ENCODE measurements at places on chromosomes 4 and X. TPM values are rescaled to one million over a fixed set of nuclear protein-coding genes. Genes with fewer than 3 reads are reported as not detected.

Gene VCX3A
- not detected for total RNA-seq

Gene PCSK1N
- 40.2 TPM for total RNA-seq

Gene CYLC1
- not detected for total RNA-seq

Gene FDCSP
- total RNA-seq: not detected

Gene RAP2C
- total RNA-seq: 34.6 TPM

Gene GAGE2A
- total RNA-seq: not detected

Gene ODAM
- not detected for total RNA-seq

Gene CT45A2
- not detected for total RNA-seq

Gene CYP2U1
- 1.4 TPM for total RNA-seq

Gene ZNF711
- total RNA-seq: 1.1 TPM

Gene SLC4A4
- 2.8 TPM for total RNA-seq

Gene GPR119
- total RNA-seq: not detected

Gene TCEAL6
- total RNA-seq: not detected

Gene DCAF4L1
- 0.12 TPM for total RNA-seq

Gene TMEM175
- 8.6 TPM for total RNA-seq

Gene RASGEF1B
- 0.25 TPM for total RNA-seq

Gene NAA11
- total RNA-seq: not detected

Gene TREX2
- total RNA-seq: 1.7 TPM

Gene TRO
- 0.46 TPM for total RNA-seq

Gene MAGEA8
- not detected for total RNA-seq

Gene STPG2
- not detected for total RNA-seq

Gene HS3ST1
- total RNA-seq: 0.34 TPM

Gene RHOXF2B
- total RNA-seq: not detected

Gene KLF8
- not detected for total RNA-seq

Gene ADH7
- total RNA-seq: not detected

Gene ARAP2
- total RNA-seq: 0.57 TPM

Gene CRMP1
- 2.5 TPM for total RNA-seq

Gene WNK3
- 0.01 TPM for total RNA-seq

Gene MAGEA2B
- not detected for total RNA-seq

Gene CT45A3
- 0.15 TPM for total RNA-seq

Gene SMIM31
- 0.07 TPM for total RNA-seq

Gene ITM2A
- not detected for total RNA-seq

Gene SERTM2
- total RNA-seq: not detected

Gene EDA2R
- 11.0 TPM for total RNA-seq

Gene HCCS
- total RNA-seq: 69.9 TPM

Gene FRG2
- 0.09 TPM for total RNA-seq

Gene NR0B1
- 46.2 TPM for total RNA-seq

Gene TBX22
- total RNA-seq: not detected

Gene FAM9A
- not detected for total RNA-seq

Gene STATH
- not detected for total RNA-seq

Gene SUPT20HL1
- total RNA-seq: not detected

Gene CXCL5
- 49.4 TPM for total RNA-seq

Gene PNCK
- 0.16 TPM for total RNA-seq

Measured in A549 treated with RU486 at 1 μM for 4 hours (cell line).